ENCODE measurements at places on chromosomes 6 and 20.

- DNase-seq = no peak
Observed at GRCh38 chr6:166655251-166655650, 28.2 kb upstream of the RPS6KA2 start.

GRCh38 chr6:61809004-61809595, 476.9 kb downstream of the KHDRBS2 start:
- no peak for DNase-seq

GRCh38 chr20:54078296-54078984, 8.0 kb upstream of the BCAS1 start:
- DNase-seq = no peak

DNA sequence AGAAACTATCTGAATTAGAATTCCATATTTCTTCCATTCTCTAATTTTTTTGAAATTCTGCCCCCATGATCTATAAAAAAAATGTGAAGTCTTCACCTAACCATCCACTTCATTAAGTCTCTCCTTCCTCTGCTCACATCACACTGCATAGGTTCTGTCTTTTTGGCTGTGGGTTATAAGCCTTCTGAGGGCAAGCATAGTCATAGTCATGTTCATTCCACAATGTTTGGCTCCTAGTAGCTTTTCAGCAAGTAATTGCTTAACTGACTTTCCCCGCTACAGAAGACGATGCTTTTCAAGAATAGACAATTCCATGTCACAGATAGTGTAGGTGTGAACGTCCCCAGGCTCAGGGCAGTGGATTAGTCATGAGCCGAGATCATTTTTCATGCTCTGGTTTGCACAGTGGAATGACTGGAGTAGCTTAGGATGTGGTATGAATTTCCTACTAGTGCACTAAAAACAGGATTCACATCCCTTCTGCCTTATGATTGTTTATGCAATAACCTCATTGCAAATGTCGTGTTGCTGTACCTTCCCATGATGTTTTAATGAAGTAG, 29.1 kb downstream of the WRNIP1 start:
- no peak for DNase-seq

- DNase-seq = no peak
Observed at GRCh38 chr6:165817771-165818170, 154.7 kb upstream of the PDE10A start.

- no peak for DNase-seq
Observed at GRCh38 chr20:53394433-53394832, 199.2 kb downstream of the ZNF217 start.

DNA sequence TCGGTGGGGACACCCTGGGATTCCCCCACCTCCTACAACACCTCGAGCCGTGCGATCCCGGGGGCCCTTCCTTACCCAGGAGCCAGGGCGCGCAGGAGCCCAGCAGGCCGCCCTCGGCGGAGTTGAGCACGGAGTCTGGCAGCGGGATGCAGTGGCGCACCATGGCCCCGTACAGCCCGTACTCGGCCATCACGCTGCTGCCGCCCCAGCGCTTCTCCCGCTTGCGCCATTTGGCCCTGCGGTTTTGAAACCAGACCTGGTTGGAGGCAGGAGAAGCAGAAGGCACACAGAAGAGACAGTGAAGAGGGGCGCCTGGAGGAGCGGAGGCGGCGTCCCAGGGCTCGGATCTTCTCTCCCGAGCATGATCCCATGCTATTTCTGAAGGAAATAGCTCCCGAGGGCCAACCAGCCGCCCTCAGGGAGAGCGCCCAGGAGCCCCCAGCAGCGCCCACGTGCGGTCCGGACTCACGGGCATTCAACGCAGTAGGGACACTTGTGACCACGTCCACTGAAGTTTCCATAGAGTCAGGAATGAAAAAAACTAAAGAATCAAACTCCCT, 4.3 kb downstream of the VSX1 start:
- no peak for DNase-seq

DNA sequence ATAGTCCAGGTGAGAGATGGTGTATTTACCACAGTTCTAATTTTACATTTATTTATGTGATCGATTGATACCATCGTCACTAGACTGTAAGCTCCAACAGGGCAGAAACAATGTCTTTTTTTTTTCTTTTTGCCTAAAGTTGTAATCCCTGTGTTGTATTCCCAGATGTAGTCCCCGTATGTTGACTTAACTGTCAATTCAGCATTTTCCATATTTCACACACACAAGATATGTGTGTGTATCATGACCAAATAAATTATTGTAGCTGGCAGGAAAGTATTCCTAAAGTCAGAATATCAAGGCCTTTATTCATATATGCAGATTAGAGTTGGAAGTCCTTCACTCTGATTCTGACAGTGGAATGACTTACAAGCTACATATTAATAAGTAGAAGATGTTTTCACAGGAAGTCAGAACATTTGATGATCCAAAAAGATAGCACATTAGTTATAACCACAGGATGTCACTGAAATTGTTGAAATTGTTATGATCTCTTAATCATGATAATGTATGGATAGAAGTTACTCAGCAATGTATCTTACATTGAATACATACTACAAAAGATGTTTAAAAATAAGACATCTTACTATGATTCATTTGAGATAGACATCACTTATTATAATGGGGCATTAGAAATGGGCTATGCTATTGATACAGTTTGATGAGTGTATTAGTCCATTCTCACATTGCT, 10.6 kb downstream of the RNF182 start:
- DNase-seq = no peak

DNA sequence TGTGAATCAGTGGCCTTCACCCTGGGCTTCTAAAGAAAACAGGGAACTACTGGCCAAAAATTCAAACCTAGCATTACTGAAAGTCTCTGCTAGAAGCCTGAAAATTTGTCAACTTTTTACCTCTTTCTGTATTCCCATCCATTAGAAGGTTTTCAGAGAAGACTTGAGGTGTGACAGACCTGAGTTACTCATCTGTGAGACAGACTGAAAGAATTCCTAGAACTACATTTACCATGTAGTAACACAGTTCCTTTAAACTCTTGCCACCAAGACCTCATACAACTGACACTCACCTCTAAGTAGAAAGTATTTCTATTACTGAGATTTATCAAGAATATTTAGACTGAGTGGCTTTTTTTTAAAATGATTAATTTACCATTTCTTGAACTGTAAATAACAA, 4.5 kb downstream of the DPM1 start:
- no peak for DNase-seq

- no peak for DNase-seq
Observed at GRCh38 chr6:157298216-157298724, 25.0 kb downstream of the TMEM242 start.

DNA sequence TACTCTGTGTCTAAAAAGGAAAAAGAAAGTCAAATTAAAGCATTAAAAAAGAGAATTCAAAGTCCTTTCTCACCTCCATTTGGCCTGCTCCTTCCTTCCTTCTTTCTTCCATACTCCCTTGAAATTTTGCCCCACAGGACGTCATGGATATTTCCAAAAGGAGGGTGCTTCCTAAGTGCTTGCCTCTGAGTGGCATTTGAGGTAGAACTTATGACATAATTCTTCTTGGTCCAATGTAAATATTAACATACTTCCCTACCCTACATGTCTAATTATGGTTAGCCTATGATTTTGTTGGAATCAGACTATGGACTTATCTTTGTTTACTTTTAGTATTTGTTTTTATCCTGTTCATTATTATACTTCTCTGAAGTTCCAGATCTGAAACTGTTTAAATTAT, 132.3 kb downstream of the PFDN4 start:
- no peak for DNase-seq

DNA sequence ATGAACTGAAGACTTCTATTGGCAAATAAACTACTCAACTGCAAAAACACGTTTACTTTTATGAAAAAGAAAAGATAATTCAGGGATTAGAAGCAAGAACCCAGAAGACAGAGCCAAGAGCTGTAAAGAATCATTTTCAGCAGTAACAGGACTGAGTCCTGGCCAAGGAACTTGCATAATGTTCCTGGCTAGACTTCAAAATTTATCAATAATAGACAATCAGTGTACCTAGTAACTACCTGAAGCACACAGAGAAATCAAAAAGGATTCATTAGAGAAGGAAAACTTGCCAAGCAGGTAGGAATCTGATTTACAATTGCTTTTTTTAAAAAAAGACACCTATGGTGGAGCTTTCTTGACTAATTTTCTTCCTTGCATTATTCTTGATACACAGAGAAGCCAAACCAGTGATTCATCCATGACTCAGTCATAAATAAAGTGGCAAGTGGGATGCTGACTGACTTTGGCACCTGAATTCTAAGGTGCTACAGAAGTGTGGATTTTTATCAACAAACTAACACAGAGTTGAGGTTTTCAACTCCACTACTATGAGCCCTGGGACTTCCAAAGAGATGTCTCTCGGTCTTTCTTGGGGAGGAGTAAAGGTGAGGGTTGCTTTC, 281.3 kb downstream of the BMP7 start:
- DNase-seq = no peak

DNA sequence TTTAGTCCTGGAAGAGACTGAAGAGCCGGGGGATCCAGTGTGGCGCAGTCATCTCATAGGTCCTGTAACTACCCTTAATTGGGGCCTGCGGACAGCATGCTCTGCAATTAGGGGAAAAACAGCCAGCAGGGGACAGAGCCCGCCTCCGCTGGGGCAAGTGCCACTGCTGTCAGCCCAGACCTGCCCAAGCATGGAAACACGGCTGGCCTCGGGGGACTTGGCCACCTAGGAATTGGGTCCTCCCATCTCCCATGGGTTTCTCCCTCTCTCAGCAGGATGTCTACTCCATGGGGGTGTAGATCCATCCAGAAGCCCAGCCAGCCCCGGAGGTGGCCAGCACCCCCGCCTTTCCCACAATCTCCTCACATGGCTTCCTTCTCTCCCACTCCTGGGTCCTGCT, 3.6 kb downstream of the GHRH start:
- DNase-seq = no peak

DNA sequence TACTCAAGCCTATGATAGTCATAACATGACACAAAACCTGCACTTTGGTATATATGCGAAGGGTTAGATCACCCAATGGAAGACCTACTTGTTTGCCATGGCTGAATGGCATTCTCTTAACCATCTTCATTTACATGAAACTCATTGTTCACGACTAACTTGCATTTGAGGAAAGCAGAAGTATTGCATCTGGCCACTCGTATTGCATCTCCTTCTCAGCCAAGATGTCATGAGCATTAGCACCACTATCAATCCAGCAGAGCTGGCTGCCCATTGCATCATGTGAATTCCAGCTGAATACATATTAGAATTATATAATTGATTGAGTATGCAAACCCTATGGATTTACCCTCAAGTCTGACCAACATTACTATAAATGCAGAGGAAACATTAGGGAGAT, 390.2 kb downstream of the LAMA2 start:
- no peak for DNase-seq

DNA sequence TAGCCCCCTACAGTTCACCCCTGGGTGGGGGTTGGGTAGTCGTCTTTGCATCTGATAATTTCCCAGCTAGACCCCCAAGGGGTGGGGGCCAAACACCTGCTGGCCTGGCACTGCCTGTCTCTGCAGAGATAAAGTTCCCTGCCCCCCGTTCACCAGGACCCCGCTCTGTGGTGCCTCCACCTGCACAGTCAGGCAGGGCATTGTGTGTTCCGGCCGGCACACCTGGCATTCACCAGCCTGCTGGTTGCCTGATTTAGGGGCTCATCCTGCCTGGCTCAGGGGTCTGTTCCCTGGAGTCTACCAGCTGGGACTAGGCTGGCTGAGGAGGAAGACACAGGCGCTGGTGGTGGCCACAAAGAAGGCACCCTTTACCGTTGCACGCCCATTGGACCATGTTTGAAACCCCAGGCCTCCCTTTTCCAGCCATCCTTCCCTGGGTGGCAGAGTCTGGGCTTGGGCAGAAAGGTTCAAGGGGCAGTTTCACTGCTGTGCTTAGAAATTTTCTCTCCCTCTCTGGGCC, 30.8 kb upstream of the SCRT2 start:
- DNase-seq = no peak

- no peak for DNase-seq
Observed at GRCh38 chr20:20877079-20877478, 164.6 kb upstream of the RALGAPA2 start.

DNA sequence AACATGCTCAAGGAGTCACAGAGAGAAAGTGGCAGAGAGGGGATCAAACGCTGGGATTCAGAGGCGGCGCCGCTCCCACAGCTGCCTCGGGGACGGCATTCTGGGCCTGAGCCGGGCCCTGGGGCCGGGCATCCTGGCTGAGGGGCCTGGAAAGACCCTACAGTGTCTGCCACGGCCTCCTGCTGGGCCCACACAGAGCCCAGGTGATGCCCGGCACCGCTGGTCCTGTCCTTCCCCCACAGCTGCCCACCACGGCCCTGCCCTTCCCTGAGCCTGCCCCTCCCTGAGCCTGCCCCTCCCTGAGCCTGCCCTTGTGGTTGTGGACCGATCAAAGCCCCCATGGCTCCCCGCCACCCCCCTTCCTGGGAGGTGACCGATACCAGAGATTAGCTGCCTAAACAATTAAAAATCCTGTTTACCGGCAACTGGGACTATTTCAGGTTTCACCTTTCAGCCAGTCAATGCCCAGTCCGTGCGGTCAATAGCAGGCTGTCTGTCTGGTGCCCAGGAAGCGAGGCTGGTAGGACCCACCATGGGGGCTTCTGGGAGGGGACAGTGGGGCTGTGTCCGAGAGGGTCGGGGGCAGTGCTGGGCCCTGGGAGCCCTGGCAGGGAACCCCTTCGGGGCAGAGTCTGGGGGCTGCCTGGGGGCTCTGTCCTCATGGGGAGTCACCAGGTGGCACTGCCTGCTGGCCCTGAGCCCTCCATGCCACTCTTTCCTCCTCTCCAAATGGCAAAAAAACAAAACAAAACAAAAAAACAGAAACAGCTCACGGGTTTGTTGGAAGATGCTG, 55.4 kb upstream of the GATA5 start:
- no peak for DNase-seq

DNA sequence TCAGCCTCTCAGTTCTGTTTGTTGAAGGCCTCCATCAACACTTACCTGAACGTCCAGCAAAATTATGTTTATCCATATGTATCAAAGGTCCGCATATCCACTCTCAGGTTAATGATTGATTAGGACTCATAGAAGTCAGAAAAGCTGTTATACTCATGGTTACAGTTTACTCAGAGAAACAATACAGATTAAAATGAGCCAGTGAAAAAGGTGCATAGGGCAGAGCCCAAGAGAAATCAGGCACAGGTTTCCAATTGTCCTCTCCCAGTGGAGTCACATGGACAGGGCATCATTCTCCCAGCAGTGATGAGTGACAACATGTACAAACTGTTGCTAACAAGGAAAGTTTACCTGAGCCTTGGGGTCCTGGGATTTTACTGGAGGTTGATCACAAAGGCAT, 36.2 kb downstream of the THEMIS start:
- no peak for DNase-seq

GRCh38 chr6:19798362-19798761, 38.8 kb upstream of the ID4 start:
- DNase-seq = no peak

All from effector memory CD4-positive, alpha-beta T cell (primary cell).